ENCODE measurements at places on chromosomes 3 and 15.

GRCh38 chr15:26115229-26115943 lies 252.3 kb upstream of the ATP10A start:
- no peak for DNase-seq

- peak; percentile 20 for DNase-seq
Measured at GRCh38 chr15:73125219-73125618, 73.0 kb downstream of the NEO1 start.

- DNase-seq = no peak
Measured at GRCh38 chr3:156678197-156678596, 3.8 kb downstream of the TIPARP start.

GRCh38 chr15:38695249-38696108 lies 130.9 kb upstream of the RASGRP1 start:
- DNase-seq = no peak

DNA sequence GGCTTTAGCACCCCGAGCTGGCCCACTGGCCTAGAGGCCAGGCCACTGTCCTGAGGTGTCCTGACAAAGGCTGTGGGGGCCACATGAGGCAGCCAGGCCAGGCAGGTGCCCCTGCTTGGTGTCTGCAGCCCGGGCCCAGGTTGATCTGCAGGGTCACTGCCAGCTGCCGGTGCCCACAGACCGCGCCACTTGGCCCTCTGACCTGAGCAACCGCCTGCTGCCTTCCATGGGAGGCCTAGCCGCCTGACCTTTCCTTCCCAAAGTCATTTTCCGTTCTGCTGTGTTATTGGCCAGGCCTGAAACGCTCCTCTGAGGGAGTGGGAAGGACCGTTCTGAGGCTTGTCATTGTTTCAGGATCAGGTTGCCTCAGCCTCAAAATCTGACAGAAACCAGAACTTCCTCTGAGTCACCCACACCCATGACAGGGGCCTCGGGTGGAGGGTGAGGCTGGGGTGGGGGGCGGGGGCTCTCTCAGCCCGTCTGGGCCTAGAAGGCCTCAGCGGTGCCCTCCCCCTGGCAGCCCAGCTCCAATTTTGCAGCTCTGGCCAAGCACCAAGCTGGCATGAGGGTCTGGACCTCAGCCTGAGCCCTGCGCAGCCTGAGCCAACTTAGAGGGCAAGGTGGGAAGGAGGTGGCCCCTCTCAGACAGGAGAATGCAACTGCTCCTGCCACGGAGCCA lies 140.7 kb upstream of the MEF2A start:
- DNase-seq = peak; percentile 85

GRCh38 chr3:156658732-156659090 lies 15.7 kb upstream of the TIPARP start:
- DNase-seq = no peak

GRCh38 chr3:112334691-112335433 lies 1.9 kb downstream of the CD200 start:
- no peak for DNase-seq

Data from fibroblast of skin of right quadriceps (primary cell).